M059J (cell line): ENCODE measurements at places on chromosomes 2 and 18. TPM values are rescaled to one million over a fixed set of nuclear protein-coding genes. Genes with fewer than 3 reads are reported as not detected.

Gene AGXT
- not detected in 2 replicates for total RNA-seq

Gene RAB31
- 36.8 and 53.6 TPM in 2 replicates for total RNA-seq

Gene AQP12A
- total RNA-seq: not detected in 2 replicates

Gene MEIS1
- 3.4 and 4.5 TPM in 2 replicates for total RNA-seq

DNA sequence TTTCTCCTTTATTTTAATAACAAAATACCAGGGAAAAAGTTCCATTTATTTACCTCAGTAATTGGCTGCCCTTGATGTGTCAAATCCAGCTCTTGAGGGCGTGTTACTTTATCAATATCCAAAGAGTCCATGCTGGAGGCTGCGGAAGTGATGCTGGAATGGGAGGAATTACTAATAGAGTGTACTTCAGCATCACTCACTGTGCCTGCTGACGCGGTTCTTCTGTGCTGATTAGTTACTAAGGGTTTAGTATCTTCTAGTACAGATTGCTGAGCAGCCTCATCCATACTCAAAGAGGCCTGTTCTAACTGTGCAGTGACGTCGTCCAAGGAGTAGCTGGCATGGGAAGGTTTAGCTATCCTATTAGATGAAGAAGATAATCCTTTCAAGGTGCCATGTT lies 45.6 kb downstream of the RAPH1 start:
- DNase-seq: no peak

- no peak for DNase-seq
These were observed 58.2 kb downstream of the ICOS start for GRCh38 chr2:203994735-203995134.

GRCh38 chr2:191573216-191573615 lies 104.7 kb upstream of the NABP1 start:
- DNase-seq: no peak

DNA sequence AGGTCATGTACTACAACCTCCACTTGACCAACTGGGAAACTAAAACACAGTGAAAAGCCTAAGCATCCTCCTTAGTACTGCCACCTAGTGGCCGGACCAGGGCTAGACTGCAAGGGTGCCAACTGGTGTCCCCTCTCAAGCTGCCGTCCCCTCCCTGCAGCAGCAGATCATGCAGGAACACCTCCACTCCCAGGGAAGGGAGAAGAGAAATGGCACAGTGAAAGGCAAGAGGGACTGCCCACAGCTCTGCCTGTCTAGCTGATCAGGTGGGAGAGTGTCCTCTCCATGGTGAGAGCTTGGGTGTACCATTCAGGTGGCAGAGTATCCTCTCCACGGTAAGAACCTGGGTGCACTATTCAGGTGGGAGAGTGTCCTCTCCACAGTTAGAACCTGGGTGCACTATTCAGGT lies 78.1 kb downstream of the AAK1 start:
- DNase-seq: peak; percentile 38

DNA sequence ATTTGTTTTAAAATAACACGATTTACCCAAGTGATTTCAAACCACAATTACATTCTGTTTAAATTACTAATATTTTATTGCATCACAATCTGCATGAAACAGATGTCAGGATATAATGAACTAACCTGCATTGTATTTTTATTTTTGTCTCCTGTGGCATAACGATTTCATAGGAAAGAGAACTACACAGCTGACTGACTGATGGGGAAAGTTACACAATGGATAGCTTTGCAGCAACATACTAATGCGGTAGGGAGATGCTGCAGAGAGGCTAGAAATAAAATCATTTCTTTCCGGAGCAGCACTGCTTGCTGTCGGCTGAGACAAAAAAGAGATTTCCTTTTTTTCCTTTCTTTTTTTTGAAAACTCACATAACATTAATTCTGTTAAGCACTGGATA lies 36.9 kb downstream of the SCN1A start:
- DNase-seq: no peak

GRCh38 chr2:144364944-144365738 lies 154.8 kb downstream of the ZEB2 start:
- DNase-seq: peak; percentile 92

DNA sequence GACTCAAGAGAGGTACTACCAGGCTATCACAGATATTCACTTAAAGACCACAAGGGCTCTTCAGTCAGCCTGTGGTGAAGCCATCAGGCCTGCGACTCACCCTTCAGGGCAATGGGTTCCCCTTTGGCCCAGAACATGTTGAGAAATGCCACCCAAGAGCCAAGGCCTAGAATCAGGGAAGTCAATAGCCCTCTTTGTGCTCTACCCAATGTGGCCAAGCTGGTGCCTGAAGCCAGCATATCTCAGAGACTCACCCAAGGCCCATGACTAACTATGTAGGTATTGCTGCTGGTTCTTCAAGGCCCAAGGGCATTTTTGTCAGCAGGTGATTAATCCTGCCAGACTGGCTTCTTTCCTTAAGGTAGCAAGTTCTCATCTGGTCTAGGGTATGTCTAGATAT lies 338.9 kb upstream of the SETBP1 start:
- peak; percentile 96 for DNase-seq

DNA sequence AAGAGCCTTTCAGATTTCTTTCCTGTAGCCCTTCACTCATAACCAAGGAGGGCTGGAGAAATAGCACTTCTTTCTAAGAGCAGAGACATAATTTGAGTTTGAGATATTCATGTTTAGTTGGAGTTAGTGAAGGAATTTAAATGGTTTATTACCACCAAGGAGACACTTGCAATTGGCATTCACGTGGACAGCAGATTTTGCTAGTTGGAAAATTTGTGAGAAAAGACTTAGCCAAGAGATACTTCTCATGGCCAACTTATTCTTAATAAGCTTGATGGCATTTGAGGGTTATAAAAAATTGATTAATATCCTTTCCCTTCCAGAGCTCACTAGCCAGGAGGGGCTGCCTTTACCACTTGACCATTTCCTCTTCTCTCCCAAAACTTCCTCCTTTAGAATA lies 518.7 kb downstream of the TNS1 start:
- no peak for DNase-seq

GRCh38 chr2:238914648-238915015 lies 66.7 kb downstream of the TWIST2 start:
- peak; percentile 65 for DNase-seq

GRCh38 chr2:174121612-174122011 lies 126.7 kb downstream of the OLA1 start:
- DNase-seq: peak; percentile 54

- DNase-seq: no peak
These were observed 670.3 kb upstream of the SALL3 start for GRCh38 chr18:78309307-78309706.

DNA sequence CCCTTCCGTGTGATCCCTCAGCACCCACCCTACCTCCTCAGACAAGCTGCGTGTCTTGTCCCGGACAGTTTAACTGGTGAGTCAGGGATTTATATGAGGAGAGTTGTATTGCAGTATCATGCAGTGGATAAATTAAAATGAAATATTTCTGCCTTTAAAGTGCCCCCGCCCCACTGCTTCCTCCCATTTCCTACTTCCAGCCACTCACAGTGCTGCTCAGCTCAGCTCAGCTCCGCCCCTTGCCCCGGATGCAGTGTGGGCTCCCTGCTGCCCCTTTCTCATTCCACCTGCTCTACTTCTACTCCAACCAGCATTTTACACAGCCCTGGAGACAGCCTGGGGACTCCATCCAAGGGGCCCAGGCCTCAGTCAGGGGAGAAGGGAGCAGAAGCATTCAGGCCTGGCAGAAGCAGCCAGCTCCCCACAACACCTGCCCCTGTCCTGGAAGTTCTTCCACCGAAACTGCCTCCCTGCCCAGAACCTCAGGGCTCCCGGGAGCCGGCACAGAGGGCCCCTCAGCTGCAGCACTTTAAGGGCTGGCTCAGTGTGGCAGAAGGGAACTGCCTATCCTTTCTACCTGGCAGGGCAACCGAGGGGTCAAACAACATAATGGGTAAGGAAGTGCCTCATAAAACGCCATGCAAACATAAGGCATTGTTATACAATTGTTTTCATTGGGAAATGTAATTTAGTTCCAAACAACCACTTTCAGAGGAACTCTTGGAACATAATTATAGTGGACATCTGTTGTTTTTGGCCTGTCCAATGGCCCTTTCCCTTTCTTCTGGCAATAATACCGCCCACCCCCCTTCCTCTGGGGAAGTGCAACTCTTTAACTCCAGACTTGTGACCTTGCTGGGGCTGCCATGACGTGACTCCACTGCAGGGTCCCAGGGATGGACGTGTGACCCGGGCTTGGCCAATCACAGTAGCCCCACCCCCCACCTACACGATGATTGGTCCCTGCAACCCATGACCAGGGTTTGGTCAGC lies 102.3 kb downstream of the LIPG start:
- no peak for DNase-seq

DNA sequence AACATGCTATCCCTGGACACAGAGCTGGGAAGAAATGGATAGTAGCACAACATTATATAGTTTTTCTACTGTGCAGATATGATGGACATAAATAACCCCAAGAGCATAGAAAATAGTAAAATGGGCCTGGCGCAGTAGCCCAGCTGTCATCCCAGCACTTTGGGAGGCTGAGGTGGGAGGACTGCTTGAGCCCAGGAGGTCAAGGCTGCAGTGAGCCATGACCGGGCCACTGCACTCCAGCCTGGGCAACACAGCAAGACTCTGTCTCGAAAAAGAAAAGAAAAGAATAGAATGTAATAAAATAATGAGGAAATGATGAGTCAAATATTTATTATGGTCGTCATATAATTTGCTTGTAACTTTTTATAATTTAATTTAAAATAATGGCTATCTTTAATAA lies 7.5 kb upstream of the GAREM2 start:
- no peak for DNase-seq

DNA sequence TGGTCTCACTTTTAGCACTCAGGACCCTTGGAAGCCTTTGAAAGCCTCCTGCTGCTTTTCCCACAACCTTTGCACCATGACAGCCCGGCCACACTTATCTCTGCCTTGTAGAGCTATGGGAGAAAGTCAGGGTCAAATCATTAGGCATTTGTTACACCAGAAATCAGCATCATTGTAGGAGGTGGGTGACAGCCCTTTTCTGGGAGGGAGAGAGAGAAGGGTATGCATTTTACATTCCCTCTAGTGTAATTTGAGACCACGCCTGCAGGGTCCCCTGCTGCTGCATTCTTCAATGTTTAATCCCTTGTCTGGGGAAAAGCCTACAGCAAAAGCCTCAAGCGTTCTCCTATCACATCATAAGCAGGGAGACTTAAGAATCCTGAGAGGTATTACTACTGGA lies 766.8 kb upstream of the FAM98A start:
- no peak for DNase-seq

DNA sequence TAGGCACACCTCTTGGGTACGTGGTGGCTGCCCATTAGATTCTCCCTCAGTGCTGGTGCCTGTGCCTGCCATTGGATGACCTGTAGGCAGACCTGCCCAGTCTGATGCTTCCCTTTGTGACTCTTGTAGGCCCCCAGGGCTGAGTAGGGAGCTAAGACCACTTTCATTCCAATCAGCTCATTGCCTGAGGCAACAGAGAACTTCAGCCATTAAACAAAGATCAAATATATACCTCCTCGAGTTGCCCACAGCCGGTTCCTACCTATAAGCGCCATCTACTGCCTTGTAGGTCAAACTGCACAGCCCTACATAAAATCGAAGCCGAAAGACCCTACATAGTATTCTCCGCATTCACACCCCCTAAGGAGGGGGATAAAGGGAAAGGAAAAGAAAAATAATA lies 184.6 kb downstream of the ETAA1 start:
- no peak for DNase-seq

DNA sequence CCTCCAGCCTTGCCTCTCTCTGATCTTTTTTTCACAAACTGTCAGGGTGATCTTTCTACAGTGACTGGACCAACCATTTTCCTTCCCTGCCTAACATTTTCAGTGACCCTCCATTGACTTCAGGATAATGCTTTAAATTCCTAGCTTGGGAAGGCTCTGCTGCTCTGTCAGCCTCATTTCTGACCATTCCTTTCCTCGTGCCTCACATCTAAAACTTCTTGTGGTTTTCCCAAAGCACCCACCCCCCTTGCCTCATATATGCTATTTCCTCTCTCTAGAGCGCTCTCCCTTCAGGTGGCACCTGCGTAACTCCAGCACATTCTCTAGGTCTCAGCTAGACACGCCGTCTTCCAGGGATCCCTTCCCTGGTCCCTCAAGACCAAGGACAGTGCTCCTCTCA lies 37.2 kb downstream of the DRC1 start:
- no peak for DNase-seq

DNA sequence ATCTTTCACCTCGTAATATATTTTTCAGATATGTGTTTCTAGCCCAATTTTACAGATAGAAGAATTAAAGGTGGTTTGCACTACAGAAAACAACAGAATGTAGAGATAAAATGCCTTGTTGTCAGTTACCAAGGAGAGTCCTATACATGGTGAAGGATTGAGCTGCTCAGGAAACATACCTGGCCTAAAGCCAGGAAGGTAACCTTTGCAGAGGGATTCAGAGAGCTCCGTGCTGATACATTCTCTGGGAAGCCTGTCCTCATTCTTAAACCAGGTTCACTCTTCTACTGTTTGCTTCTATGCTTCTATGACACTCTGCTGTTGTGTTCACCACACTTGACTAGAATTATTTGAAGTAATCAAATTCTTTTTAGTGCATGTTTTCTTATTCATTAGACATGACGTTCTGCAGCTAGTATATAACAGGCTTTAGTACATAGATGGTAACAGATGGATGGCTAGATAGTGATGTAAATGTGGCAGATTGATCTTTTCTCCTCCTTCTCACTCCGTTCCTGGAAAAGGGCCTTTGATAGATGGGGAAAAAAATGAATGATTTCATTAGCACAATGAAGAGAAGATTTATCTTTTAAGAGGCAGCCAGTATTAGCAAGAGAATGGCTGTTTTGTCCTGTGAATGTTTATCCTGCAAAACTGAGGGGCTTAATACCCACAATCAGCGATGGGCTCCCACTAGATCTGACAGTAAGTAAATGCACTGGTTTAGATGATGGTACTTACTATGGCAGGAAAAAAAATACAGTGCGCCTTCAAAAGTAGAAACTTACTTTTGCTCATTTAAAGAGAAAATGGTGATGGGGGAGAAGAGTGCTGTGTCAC lies 589.6 kb upstream of the FAM98A start:
- no peak for DNase-seq

DNA sequence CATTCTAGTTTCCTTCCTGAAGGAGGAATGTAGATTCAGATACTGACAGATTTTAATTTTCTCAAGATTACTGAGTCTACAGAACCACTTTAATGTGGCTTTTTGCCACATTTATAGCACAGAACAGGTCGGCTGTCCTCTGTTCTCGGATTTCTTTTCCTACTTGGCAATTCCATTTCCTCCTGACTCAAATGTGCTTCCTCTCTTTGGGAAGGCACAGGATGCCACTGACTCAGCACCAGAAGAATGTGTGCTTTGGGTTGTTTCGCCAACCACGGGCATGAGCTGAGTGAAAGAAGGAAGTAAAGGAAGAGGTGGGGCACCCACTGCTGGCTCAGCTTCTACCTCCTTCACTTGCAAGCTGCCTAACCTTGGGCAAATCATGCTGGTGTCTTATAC lies 970.6 kb upstream of the ACVR2A start:
- peak; percentile 63 for DNase-seq
